ENCODE measurements at places on chromosomes 3 and 15.

- no peak for DNase-seq
Observed at GRCh38 chr15:96410175-96411055, 79.9 kb downstream of the NR2F2 start.

GRCh38 chr3:57787867-57788623, 31.9 kb downstream of the SLMAP start:
- no peak for DNase-seq

GRCh38 chr15:73924171-73924921, 1.9 kb upstream of the LOXL1 start:
- no peak for DNase-seq

- DNase-seq = no peak
Observed at GRCh38 chr15:60370105-60370868, 27.5 kb downstream of the ANXA2 start.

DNA sequence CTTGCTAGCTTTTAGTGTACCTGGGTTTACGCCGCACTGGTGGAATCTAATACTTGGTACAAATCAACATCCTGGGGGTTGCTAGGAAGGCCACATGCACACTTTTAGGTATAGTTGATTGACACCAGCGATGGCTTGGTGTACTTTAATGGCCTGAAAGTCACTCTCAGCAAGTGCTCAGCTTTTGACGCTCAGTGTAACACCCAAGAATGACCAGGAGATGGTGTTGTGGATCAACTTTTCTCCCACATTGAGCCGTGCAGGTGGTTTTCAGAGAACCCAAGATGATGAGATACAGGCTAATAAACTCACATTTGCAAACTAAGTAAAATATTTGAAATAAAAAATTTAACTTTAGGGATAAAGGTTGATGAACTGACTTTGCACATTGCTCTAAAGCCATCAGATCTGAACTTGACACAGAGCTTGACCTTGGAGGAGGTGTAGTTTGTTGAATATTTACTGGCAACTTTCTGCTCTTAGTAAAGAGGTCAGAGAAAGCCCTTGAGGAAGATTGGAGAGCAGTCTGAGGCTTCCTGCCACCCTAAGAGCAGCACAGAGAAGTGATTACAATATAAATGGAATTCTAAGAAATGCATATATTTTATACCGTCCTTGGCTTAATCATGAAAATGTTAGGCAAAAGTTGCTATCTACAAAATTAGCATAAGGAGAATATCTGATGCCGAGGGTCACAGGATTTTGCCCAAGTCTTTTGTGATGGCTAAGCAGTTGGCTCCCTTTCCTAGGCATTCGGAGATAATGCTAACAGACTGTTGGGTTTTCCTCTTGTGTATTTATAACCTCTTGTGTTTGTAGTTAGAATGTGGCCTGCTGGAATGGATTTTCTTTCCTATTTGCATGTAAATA, 143.4 kb upstream of the RASGRP1 start:
- DNase-seq = no peak

GRCh38 chr3:70736009-70736408, 423.6 kb upstream of the MDFIC2 start:
- no peak for DNase-seq

GRCh38 chr3:30353711-30354467, 252.5 kb upstream of the TGFBR2 start:
- DNase-seq = no peak

DNA sequence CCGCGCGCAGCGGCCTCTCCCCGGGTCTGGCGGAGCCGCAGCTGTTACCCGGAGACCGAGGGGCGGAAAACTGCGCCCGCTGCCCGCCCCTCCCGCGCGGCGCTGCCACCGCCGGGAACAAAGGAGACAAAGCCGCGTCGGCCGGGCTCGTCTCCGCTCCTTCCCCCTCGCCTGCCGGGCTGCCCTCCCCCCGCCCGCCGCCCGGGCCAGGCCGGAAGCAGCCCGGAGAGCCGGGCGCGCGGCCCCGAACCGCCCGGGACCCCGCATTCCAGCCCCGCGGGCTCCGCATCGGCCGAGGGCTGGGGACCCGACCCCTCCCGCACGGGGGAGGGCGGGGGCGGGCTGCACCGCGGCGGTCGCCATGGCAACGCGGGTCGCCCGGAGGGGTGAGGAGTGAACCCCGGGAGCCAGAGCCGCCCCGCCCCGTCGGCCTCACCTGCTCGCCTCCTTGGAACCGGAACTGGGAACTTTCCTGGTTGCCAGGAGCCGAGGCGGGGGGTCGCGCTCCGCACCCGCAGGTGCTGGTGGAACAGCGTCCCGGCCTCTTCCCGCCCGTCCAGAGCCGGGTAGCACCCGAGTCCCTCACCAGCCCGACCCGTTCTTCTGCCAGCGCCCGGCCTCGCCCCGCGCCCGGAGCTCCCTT, 448 bp downstream of the PLXNB1 start:
- DNase-seq = no peak

DNA sequence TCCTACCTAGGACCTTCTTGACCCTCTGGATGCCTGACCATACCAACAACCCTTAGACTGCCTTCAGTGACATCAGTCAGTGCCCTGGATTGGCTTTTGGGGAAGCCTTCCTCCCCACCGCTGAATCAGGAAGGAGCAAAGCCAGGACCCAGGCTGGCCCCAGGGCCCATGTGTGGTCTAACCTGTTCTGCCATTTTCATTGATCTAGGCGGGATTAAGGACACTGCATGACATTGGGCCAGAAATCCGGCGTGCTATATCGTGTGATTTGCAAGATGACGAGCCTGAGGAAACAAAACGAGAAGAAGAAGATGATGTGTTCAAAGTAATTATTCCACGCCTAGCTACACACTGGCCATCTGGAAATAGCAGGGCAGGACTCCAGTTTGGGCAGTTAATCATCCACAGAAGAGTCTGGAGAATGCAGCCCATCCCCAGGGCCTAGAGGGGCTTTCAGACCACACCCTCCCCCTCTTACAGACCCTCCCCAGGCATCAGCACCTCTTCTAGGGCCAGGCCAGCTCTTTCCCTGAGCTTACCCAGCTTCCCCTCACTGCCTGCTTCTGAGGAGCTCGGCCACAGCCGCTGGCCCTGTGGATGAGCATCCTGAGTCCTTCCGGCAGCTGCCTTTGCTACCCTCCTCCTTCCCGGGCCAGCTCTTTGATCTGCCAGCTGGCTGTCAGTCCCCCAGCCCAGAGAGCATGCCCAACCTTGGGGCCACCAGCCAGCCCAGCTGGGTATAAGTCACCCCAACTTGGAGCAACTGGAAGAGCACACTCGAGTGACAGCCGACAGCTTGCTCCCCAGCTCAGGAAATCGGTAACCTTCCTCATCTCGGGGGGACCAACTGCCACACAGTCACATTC, 45.9 kb downstream of the CHDH start:
- no peak for DNase-seq

DNA sequence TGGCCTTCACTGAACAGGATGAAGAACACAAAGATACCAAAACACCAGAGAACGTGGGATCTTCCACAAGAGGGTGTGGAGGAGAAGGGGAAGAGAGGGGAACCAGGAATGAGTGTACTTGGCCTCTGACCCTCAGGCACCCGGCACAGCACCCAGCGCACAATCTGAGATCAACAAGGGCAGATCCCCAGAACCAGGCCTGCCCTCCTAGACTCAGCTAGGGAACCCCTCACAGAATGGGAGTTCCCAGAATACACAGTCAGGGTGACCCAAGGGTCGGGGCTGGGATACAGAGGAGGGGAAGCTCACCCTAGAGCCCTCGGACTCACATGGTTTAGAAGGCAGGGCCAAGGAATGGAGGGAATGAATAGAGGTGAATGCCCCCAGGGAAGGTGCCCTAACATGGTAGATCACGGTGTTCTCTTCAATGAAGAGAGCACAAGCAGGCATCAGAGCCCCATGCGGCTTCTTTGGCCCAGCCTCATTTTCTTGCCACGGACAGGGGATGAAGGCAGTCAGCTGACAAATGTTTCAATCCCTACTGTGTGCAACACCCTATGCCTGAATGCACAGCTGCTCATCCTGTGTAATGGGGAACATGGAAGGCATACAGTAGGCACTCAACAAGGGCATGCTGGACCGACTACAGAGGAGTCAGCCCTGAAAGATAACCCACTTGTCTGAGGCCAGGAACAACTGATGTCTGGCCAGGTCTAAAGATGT, 13.1 kb downstream of the BMF start:
- DNase-seq = no peak

- no peak for DNase-seq
Observed at GRCh38 chr15:94844198-94844537, 612.8 kb downstream of the MCTP2 start.

GRCh38 chr15:40871749-40872617, 2.1 kb downstream of the RHOV start:
- DNase-seq = no peak

- no peak for DNase-seq
Observed at GRCh38 chr15:70493376-70493775, 270.0 kb downstream of the UACA start.

GRCh38 chr15:93974804-93975481, 256.4 kb upstream of the MCTP2 start:
- DNase-seq = no peak

GRCh38 chr3:14253022-14253706, 74.5 kb downstream of the LSM3 start:
- DNase-seq = no peak

GRCh38 chr3:61580982-61581643, 19.7 kb downstream of the PTPRG start:
- DNase-seq = no peak

DNA sequence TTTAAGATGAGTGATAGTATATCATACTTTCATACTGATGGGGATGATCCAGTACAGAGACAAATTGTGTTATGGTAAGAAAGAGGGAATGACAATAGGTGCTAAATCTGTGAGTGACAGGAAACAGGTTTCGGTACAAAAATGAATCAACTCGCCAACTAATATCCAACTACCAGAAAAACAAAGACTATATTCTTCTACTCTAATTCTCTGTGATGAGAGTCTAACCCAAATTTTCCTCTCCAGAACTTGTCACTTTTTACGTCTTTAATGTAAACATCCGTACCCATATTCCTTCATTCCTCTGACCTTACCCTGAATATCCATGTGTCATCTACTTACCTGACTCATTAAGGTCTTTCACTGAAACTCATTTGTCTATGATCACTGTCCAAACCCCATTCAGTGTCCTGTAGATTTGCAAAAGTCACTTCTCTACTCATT, 39.6 kb downstream of the SCAPER start:
- no peak for DNase-seq

- DNase-seq = no peak
Observed at GRCh38 chr3:183466575-183466974, 38.2 kb upstream of the MCF2L2 start.

DNA sequence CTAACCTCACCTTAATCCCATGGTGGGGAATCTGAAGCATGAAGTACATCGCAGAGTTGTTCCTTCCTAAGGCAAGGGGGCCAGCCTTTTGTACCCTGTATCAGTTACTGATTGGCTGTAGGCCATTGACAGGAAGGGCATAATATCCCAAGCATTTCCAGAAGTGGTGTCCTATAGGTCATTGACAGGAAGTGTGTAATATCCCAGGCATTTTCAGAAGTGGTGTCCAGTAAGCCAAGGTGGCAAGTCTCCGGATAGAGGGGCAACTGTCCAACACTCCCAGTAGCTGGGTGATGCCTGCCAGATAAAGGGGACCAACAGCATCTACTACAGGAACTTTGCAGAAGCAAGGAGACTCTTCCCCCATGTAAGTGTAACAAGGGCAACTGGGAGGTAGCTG, 52.1 kb upstream of the MYRIP start:
- DNase-seq = no peak

DNA sequence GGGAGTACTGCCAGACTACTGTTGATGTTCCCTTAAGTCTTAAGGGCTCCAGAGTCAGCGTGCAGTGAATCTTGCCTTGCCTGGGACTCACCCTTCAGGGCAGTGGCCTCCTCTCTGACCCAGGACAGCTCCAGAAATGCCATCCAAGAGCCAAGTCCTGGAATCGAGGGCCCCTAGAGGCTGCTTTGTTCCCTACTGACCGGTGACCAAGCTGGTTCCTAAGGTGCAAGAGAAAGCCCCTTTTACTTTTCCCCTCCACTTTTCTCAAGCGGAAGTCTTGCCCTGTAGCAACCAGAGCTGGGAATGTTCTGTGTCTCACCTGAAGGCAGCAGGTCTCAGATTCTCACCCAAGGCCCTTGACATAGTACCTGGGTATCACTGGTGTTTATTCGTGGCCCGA, 238.0 kb downstream of the DOCK3 start:
- DNase-seq = no peak

DNA sequence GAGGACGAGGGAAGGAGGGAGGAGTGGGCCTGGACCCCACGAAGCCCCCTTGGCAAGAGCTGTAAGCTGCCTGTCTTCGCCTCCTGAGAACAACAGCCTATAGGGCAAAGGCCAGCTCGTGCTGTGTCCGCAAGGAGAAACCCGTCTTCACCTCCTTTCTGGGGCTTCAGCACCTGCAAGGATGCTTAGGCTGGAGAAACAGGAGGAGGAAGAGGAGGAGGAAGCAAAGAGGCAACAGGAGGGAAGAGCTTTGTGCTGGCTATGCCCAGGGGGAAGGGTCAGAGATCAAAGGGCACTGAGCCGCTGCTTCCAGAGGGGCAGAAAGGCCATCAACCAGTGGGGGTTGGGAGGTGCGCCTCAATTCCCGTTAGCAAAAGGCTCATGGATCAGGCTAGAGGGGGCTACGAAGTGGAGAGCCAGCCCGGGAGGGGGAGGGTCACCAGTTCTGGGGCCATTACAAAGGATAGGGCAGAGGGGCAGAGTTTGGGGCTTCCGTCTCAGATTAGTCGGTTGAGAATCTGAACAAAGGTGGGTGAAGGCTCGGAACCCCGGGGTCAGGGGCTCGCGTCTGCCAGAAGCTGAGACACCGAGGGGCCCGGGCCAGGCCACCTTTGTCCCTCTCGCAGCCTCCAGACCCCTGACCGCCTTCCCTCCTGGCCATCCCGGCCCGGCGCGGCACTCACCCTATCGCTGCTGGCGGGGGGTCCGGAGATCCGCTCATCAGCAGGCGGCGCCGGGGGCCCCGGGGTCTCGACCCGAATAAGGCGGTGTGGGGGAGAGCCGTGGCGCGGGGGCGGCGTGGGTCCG, 792 bp downstream of the SHF start:
- no peak for DNase-seq

GRCh38 chr3:9809615-9810432, at the start of gene TTLL3:
TTLL3 (plus strand) TSS chr3:9810262; CDS start chr3:9810662, 400 bp downstream.
- DNase-seq = no peak

- DNase-seq = no peak
Observed at GRCh38 chr3:89300981-89301380, 193.6 kb downstream of the EPHA3 start.

DNA sequence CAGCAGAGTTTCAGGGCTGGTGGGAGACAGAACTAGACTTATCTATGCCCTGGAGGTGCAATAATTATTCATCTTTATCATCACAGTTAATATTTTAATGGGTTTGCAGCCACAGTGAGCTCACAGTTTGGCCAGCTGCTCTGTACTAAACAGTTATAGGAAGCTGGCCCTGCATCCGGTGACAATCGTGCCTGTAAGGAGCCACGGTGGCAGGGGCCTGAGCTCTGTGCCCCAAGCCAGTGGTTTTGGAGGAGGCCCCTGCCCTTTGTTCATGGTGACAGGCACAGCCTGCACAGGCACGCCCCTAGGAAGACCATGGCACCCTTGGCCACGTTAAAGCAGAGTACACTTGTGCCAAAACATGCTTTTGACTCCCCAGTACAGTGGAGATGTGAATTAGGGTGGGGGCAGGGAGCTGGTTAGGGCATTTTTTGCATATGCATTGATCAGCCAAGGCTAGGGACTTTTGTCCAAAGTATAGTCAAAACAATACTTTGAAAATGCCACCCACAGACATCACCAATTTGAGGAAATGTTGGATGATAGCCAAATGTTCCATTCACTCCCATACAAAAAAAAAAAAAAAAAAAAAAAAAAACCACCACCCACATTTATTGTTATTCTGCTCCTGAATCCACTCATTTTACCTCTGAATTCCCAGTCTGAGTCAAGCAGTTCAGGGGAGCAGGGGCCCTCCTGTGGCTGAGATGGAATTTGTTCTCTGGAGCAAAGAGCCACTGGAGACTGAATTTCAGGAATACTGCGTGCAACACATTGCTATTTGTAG, 3.4 kb upstream of the RFTN1 start:
- no peak for DNase-seq

Data from esophagus squamous epithelium (tissue), 5 donors.